ENCODE measurements at places on chromosomes 11 and 22.

GRCh38 chr11:10762185-10762584 is 11.1 kb downstream of the CTR9 start:
- no peak for DNase-seq

- no peak for DNase-seq
Measured at GRCh38 chr11:1912289-1912878, 7.1 kb upstream of the TNNT3 start.

GRCh38 chr11:13104619-13105236 is 95.6 kb downstream of the RASSF10 start:
- DNase-seq, result no peak

DNA sequence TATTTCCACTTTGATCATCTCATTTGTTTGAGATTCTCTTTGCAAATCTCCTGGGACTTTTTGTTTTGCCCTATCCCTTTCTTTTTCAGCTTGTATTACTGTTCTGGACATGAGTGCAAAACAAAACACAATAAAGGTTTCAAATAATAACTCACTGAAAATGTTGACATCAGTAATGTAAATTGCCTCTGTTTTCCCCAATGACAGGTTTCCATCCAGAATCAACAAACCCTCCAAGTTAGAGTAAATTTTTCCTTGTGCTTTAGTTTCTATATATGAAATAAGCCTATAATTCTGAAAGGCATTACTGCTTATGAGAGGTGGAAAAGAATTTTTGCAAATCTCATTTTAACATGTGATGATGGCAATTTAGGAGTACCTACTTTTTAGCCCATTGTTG is 187.0 kb upstream of the ANO3 start:
- no peak for DNase-seq

DNA sequence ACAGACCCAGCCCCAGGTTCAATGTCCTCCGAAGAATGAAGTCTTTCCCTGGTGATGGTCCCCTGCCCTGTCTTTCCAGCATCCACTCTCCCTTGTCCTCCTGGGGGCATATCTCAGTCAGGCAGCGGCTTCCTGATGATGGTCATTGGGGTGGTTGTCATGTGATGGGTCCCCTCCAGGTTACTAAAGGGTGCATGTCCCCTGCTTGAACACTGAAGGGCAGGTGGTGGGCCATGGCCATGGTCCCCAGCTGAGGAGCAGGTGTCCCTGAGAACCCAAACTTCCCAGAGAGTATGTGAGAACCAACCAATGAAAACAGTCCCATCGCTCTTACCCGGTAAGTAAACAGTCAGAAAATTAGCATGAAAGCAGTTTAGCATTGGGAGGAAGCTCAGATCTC is 14.1 kb downstream of the APOL1 start:
- DNase-seq, result no peak

- DNase-seq, result no peak
Measured at GRCh38 chr22:29872144-29872893, 10.7 kb upstream of the MTMR3 start.

DNA sequence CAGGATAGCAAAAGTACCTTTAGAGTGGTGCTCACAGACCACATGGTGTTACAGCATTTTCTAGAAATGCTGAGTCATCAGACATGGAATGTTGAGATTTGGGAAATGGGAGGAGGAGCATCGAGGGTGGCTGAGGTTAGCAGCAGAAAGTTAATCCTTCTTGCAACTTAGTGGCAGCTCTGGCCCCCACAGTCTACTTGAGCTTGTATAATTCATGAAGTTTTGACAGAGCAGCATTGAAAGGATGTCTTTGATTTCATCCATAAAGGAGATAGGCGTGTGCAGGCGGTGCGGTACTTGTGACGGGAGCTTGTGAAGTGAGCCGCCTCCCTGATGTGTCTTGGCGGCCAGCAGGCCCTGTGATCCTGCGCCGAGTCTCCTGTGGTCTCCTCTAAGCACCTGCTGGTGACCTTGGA is 330.5 kb downstream of the TBC1D22A start:
- DNase-seq, result no peak

GRCh38 chr22:49398646-49399045 is 429.0 kb downstream of the BRD1 start:
- DNase-seq, result no peak

GRCh38 chr11:16604794-16605388 is 133.6 kb upstream of the C11orf58 start:
- DNase-seq, result no peak

- no peak for DNase-seq
Measured at GRCh38 chr22:39368461-39368911, 18.7 kb downstream of the SYNGR1 start.

DNA sequence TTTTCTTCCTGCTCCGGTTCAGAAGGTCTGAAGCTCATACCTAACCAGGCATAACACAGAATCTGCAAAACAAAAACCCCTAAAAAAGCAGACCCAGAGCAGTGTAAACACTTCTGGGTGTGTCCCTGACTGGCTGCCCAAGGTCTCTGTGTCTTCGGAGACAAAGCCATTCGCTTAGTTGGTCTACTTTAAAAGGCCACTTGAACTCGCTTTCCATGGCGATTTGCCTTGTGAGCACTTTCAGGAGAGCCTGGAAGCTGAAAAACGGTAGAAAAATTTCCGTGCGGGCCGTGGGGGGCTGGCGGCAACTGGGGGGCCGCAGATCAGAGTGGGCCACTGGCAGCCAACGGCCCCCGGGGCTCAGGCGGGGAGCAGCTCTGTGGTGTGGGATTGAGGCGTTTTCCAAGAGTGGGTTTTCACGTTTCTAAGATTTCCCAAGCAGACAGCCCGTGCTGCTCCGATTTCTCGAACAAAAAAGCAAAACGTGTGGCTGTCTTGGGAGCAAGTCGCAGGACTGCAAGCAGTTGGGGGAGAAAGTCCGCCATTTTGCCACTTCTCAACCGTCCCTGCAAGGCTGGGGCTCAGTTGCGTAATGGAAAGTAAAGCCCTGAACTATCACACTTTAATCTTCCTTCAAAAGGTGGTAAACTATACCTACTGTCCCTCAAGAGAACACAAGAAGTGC is 661 bp upstream of the MALAT1 start:
- DNase-seq, result peak; percentile 64

DNA sequence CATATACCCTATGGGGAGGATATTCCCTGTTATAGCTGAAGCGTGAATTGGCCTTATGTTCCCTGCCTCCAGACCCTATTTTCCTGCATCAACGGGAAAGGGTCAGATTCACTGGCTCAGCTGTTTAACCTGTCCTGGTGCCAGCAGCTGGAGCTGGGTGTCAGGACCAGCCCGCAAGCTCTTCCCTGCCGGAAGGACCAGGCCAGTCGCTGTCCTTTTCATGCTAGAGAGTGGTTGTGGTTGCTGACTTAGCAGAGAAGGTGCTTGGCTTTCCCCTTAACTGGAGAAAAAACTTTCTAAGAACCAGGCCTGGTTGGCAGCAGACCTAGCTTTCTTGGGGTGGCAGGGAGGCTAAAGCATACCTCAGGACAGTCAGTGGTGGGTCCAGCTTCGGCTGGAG is 5.2 kb upstream of the SREBF2 start:
- no peak for DNase-seq

- DNase-seq, result no peak
Measured at GRCh38 chr22:50047346-50047745, 10.8 kb downstream of the TTLL8 start.

DNA sequence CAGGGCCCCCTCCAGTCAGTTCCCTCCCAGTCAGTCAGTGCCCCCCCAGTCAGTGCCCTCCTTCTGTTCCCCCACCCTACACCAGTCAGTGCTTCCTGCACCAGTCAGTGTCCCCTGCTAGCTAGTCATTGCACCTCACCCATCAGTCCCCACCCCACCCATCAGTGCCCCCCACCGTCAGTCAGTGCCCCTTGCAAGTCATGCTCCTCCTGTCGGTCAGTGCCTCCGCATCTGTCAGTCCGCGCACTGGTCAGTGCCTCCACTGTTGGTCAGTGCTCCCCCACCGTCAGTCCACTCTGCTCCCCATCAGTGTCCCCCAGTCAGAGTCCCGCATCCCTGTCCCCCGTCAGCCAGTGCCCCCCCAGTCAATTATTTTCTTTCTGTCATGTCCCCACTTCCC is 3.3 kb downstream of the PPP6R2 start:
- no peak for DNase-seq

DNA sequence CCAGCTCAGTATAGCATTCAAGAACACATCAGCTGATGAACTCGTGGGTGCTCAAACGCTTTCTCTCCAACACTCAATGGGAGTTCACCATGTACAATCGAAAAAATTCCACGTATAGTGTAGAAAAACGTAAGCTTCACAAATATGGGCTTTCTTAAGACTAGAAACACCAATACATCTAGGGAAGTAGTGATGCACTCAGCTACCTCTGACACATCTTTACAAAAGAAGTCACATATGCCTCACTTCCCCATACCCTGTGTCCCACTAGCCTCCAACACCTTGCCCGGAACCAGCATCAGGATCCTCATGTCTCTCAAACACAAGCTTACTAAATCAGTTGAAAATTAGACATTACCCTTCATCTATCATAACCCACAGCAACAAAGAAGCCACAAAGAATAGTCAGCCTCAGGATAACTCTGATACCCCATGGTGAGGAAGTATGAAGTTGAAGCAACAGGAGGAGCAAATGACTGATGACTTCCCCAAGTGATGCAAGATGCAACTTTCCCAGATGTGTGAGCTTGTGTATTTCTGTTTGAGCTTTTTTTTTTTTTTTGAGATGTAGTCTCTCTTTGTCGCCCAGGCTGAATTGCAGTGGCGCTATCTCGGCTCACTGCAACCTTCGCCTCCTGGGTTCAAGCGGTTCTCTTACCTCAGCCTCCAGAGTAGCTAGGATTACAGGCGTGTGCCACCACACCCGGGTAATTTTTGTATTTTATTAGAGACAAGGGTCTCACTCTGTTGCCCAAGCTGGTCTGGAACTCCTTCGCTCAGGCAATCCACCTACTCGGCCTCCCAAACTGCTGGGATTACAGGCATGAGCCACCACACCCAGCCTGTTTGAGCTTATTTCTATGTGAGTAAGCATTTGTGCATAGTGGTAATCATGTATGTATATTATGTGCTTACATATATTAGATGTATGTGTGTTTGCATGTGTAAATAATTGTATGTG is 8.5 kb upstream of the DENND5A start:
- DNase-seq, result no peak

DNA sequence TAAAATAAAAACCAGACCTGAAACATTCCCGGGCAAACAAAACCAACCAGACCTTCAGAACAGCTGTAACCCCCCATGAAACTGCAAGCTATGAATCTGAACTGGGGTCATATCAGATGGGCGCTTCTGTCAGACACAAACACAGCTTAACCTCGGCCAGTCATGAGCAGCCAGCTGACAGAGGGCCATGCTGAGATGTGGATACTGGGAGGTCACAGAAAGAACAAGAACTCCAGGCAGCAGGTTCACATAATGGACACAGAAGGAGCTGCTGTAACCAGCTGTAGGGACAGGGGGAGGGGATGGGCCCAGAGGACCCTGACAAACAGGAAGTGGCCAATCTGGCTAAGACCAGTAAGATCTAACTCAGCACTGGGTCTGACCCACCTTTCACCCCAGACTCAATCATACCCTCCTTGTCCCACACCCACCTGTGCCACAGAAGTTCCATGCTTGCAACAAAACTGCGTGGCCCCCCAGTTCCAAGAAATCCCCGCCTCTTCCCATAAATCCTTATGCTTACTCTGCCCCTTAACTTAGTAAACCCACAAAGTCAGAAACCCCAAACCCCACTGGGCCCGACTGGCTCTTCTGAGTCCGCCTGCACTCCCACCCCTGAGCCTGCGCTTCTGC is 4.0 kb downstream of the APOL4 start:
- DNase-seq, result no peak

DNA sequence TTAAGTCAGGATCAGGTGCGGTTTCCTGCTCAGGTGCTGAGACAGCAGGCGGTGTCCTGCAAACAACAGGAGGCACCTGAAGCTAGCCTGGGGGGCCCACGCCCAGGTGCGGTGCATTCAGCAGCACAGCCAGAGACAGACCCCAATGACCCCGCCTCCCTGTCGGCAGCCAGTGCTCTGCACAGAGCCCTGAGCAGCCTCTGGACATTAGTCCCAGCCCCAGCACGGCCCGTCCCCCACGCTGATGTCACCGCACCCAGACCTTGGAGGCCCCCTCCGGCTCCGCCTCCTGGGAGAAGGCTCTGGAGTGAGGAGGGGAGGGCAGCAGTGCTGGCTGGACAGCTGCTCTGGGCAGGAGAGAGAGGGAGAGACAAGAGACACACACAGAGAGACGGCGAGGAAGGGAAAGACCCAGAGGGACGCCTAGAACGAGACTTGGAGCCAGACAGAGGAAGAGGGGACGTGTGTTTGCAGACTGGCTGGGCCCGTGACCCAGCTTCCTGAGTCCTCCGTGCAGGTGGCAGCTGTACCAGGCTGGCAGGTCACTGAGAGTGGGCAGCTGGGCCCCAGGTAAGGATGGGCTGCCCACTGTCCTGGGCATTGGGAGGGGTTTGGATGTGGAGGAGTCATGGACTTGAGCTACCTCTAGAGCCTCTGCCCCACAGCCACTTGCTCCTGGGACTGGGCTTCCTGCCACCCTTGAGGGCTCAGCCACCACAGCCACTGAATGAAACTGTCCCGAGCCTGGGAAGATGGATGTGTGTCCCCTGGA is at the start of gene MYO7A:
Gene MYO7A (plus strand): TSS at position 327 of the 772 bp plus-strand sequence. CDS start 2,389 bp downstream, outside the sequence.
- no peak for DNase-seq

DNA sequence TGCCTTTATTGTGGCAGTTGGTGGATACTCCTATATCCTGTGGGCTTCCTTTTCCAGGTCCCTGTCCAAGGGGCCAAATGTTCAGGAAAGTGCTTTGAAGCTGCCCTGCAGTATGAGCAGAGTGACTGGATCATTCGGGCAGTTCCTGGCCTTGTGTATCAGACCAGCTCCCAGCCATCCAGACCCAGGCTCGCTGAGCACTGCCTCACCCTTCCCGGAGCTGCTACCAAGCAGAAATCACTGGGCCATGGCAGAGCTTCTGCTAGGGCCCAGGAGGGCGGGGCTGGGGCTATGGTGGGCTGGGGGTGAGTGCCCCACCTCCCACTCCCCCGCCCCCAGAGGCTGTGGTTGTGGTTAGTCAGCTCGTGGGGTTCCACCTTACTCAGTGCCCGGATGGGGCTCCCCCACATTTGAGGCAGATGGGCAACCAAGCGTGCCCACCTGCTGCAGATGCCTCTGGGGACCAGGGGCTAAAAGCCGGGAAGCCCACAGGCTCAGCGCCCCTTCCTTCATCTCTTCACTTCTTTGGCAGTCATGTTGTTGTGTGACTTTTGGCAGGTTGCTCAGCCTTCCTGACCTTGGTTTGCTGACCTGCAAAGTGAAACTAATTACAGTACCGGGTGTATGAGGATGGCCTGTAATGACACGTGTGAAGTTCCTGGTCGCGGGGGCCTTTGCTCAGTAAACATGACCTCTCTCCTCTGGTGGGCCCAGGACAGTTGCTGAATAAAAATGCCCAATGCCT is 2.1 kb upstream of the LRRC32 start:
- peak; percentile 28 for DNase-seq

DNA sequence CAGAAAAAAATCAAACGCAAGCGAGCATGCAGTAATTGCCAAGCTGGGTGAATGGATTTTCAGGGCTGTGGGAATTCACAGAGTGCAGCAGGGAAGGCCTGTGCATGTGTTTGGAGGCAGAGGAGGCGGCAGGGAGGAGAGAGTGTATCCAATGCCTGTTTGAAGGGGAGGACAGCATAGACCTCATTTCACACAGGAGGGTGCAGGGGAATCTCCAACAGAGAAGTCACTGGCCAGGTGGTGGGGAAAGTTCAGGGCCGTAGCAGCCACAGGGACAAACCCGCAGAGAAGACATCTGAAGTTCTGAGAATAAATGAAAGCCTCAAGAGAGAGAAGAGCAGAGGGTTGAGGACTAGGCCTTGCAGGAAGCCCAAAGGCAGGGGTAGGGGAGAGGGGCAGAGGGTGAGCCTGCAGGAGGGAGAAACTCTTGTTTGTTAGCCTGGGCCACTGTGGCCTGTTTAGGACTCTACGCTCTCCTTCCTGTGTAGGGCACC is 19.2 kb upstream of the KDM2A start:
- DNase-seq, result no peak

All from stimulated activated CD4-positive, alpha-beta T cell treated with anti-CD3 and anti-CD28 coated beads, Interleukin-15, amount 100 ng/mL, for 48 hours (primary cell).